HCT116 (cell line): ENCODE measurements at places on chromosomes 4 and X. TPM values are rescaled to one million over a fixed set of nuclear protein-coding genes. Genes with fewer than 3 reads are reported as not detected.

Gene MAGEA2
- total RNA-seq, result 48.1 TPM

Gene RAB40AL
- total RNA-seq, result 0.84 TPM

Gene DTHD1
- not detected for total RNA-seq

Gene SULT1E1
- total RNA-seq, result not detected

Gene FRG2
- not detected for total RNA-seq

Gene NIPAL1
- total RNA-seq, result 7.0 TPM

Gene SATL1
- total RNA-seq, result not detected

- no peak for DNase-seq
These were observed 335.2 kb downstream of the PCDH10 start for GRCh38 chr4:133484287-133484686.

GRCh38 chr4:92528541-92528940, 224.8 kb downstream of the GRID2 start:
- no peak for DNase-seq

DNA sequence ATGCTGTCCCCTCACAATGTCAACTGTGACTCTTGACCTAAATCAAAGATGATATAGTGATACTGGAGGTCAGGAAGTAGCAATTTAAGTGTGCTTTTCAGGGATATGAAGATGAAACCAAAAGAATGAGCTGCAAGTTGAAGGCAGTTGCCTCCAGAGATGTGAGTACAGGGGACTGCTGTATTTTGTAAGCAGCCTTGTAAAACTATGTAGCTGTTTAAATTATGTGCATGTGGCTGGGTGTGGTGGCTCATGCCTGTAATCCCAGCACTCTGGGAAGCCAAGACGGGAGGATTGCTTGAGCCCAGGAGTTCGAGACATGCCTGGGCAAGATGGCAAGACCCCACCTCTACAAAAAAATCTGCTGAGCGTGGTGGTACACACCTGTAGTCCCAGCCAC, 15.1 kb upstream of the TNIP2 start:
- DNase-seq, result no peak

DNA sequence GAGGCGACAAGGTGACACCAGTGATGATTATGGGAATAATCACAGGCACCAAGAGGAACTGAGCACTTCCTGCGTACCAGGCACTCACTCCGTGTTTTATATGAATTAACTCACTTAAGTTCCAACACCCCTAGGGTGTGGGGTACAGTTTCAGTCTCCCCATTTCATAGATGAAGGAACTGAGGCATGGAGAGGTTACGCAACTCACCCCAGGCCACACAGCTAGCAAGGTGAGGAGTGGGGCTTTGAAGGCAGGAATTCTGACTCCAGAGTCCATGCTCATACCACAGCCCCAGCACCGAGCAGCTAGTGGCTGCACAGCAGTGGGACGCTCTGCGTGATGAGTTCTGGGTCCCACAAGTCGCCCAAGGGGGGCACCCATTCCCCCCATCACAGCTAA, 29.9 kb downstream of the PPP2R2C start:
- DNase-seq, result no peak

DNA sequence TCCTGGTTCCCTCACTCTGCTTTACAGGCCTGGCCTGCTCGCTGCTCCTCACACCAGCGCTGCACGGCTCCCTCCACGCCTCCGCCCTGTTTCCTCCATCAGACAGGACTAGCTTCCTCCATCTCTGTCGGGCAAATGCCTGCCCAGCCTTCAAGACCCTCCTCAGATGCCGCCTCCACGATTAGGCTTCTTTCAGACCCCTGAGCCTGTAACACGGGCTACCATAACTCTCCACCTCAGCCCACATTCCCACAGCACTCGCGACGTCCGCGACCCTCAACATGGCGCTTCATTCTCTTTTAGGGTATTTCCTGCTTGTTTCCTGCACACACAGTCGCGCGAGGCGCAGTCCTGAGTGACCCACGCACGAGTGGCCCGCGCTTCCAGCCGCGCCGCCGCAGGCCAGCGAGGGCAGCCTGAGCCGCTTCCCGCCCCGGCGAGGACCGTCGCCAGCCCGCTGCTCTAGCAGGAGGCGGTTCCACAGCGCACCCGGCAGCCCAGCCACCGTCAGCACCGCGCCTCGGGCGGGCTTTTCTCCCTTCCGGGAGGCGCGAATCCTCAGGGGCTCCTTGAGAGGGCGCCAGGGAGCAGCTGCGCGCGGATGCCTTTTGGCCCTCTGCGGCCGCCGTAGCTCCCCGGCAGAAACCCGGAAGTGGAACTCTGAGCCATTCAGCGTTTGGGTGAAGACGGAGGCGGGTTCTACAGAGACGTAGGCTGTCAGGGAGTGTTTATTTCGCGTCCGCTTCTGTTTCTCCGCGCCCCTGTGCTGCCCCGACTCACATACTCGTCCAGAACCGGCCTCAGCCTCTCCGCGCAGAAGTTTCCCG, at the start of gene FRG1:
Gene FRG1 (plus strand): TSS at position 695 of the 827 bp plus-strand sequence. CDS start 138 bp downstream, outside the sequence.
- peak; percentile 87 for DNase-seq

GRCh38 chr4:154487145-154487544, 4.5 kb downstream of the DCHS2 start:
- no peak for DNase-seq

DNA sequence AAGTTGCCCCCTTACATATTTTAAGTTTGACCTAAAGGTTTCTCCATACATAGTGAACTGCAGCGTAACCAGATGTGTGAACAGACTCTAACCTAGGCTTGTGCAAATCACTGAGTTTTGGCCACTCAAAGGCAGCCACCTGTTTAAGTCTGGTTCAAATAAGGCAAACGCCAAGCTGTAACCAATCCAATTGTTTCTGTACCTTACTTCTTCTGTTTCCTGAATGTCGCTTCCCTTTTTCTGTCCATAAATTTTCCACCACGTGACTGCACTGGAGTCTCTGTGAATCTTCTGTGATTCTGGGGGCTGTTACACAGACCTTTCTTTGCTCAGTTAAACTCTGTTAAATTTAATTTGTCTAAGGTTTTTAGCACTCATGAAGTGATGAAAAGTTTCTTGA, 618.8 kb downstream of the GLUD2 start:
- no peak for DNase-seq

- DNase-seq, result no peak
These were observed 1344.3 kb downstream of the ADGRL3 start for GRCh38 chr4:62544428-62544827.

DNA sequence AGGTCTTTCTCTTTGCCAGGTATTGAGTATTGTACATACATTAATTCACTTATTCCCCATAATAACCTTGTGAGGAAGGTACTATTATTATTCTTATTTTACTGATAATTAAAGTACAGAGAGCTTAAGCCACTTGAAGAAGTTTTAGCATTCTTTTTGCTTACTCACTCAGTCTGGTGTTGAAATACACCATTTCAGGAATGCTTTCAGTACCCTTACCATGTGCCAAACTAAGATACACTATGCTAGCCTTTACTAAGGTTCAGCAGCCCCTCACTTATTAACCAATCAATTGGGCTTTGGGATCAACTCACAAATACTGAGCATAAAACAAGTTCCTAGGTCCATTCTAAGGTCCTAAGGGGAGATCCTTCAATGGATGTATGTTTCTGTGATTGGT, 179.0 kb upstream of the FGF13 start:
- DNase-seq, result no peak

DNA sequence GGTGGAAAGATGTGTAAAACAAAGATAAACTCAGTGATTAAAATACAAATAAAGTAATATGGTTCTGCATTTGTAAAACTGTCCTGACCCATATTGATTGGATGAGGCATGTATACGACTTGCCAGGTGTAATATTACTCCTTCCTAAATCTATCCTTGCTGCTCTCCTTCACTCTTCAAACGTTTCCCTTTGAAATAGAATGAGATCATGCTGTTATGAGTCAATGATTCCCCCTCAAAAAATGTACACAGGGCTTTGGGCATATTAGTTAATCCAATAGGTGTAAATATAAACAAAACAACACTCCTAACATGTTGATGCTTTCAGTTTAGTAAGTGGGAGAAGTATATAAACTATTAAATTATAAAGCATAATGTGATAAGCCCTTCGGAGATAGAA, 117.4 kb upstream of the GPM6A start:
- no peak for DNase-seq

DNA sequence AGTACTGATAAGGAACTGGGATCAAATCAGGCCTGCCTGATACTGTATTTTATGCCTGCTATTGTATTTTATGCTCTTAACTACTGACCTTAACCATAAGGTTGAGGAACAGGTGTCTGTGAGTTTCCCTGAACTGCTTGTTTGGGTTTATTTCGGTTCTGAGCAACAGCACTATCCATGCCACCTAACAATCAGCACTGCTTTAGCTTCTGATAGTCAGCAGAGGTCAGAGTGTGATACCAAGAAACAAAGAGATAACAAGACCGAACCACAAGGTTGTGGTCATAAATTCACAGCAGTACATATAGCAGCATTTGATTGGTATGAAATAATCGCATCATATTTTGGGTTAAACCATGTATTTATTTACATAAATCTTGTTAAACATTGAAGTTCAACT, 362.2 kb downstream of the FGF13 start:
- no peak for DNase-seq

DNA sequence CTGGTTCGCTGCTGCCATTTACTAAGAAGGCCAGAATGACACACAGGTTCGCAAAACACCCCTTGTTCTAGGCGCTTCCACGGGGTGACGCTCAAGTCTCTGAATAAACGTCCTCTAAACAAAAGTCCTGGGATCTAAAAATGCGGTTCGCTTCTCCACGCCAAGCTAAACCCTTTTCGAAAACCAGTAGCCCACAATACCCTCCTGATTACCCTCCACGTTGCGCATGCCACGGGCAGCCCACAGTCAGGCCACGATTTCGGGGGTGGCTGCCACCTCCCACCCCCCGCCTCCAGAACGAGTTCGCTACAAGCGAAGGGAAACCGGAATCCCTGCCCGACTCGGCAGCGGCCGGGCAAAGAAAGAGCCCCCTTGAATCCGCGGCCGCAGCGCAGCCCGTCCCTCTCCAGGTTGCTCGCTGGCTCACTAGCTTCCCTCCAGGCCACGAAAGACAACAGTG, 423 bp downstream of the RPL39 start:
- no peak for DNase-seq

DNA sequence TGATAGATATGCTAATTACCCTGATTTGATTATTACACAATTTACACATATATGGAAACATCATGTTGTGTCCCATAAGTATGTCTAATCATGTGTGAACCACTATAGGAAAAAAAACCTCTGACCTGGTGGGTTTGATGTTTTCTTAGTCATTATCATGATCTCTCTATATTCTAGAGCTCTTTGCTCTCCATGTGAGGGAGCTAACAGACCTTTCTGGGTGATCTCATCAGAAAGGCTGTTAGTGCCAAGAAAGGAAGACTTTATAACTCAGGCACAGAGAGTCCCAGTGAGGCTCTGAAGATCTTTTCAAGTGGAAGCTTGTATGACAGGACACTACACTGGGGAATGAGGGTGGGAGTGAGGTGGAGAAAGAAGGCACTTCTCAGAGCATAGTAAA, 527.7 kb upstream of the MAGEB2 start:
- DNase-seq, result no peak

GRCh38 chr4:120034913-120035312, 31.7 kb downstream of the MAD2L1 start:
- DNase-seq, result no peak
